ENCODE measurements at places on chromosomes 6 and 20.

- no peak for DNase-seq
Observed at GRCh38 chr6:44169886-44170570, 11.4 kb downstream of the CAPN11 start.

GRCh38 chr6:87914637-87915395 lies 132.8 kb upstream of the SPACA1 start:
- DNase-seq, result no peak

- no peak for DNase-seq
Observed at GRCh38 chr6:34958734-34959133, 69.7 kb downstream of the ANKS1A start.

GRCh38 chr6:162568266-162568665 lies 159.3 kb downstream of the PRKN start:
- no peak for DNase-seq

GRCh38 chr20:46256293-46256692 lies 52.0 kb downstream of the CDH22 start:
- DNase-seq, result no peak

DNA sequence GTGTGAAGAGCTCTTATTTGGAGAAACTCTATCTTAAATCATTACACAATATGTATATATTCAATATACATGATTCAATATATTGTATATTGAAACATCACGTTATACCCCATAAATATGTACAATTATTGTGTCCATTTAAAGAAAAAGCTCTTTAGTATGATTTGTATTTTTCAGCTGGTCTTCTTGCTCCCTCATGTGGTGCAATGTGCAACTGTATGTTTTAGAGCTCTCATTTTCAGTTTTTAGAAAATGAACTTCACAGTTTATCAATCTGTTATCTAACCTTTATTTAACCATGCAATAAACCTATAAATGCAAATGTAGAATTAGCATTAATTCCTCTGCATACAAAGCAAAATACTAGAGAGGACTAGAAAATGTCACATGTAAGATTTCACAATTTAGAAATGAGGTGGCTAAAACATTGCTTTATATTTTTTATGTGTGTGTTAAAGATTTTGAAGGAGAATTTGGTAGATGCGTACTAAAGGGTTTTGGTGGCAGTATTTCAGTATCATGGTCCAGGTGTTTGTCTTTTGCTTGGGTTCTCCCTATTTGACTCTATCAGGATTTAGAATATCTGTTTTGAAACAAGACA lies 167.1 kb downstream of the PHF3 start:
- DNase-seq, result no peak

Measured in activated CD4-positive, alpha-beta T cell treated with anti-CD3 and anti-CD28 coated beads for 4 hours (primary cell).